ENCODE measurements at places on chromosomes 2 and 18.
A peak's percentile ranks its signal among the peaks of the same experiment; 100 is the strongest.

DNA sequence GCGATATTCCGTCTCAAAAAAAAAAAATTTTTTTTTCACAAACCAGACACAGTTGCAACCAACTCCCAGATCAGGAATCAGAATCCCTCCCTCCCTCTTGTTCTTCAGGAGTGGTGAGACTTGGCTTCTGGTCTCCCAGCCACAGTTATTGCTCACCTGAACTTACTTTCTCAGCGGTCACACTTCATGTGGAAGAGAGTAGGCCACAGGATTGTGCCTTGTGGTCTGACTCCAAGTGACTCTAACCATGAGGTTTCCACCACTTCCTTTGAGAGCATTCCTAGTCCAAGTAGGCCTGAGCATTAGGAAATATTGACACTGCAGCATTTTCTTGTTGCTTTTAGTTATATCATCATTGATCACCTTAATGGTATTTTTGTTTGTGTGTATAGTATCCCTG lies 12.1 kb downstream of the FMNL2 start:
- no peak for DNase-seq

DNA sequence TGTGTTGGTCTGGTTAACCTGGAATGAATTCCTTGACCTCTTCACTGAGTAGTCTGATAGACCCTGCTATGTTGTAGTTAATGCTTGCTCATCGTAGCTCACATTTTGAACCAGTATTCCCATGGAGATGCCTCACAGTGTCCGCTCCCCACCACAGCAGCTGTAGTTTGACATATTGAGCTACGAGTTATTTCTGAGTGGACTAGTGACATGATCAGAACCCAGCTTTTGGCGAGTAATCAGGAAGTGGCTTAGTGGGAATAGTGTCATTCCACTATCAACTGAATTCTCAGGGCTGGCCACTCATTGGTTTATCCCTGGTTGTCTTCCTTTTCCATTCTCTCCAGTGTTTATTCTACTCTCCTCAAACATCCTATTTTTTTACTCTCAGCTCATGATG lies 102.7 kb downstream of the MYO1B start:
- DNase-seq = no peak

- DNase-seq = no peak
Observed at GRCh38 chr2:18045230-18045629, 166.8 kb downstream of the KCNS3 start.

- DNase-seq = no peak
Observed at GRCh38 chr18:37639846-37640245, 74.2 kb upstream of the CELF4 start.

DNA sequence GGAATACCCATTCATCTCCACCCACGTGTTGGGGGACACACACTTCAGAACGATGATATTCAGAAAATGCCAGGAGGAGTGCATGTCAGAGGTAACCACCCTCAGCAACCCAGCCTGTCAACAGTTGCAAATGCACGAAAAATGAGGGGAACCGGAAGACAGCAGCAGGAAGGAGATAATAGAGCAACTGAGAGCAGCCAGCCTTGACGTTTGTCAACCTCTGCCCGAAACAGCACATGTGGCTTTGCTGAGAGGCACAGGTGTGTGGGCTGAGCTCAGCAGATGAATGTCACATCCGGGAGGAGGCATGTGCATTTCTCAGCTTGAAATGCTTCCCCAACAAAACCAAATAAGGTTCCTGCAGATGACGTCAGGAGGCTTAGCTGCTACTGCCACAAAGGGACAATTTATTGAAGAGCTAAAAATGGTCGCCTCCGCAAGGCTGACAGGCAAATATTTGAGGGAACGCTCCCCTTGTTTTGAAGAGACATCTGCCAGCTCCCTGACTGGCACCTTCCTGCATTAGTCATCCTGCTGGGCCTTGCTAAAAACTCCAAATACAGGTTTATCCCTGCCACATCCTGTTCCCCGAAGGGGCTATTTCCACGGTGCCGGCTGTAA lies 419.0 kb downstream of the NBAS start:
- DNase-seq = no peak

GRCh38 chr18:58542426-58543159 lies 86.3 kb downstream of the ALPK2 start:
- DNase-seq = no peak

GRCh38 chr18:8142932-8143331 lies 466.3 kb upstream of the RAB12 start:
- no peak for DNase-seq

GRCh38 chr2:203431391-203432185 lies 103.4 kb downstream of the ABI2 start:
- no peak for DNase-seq

DNA sequence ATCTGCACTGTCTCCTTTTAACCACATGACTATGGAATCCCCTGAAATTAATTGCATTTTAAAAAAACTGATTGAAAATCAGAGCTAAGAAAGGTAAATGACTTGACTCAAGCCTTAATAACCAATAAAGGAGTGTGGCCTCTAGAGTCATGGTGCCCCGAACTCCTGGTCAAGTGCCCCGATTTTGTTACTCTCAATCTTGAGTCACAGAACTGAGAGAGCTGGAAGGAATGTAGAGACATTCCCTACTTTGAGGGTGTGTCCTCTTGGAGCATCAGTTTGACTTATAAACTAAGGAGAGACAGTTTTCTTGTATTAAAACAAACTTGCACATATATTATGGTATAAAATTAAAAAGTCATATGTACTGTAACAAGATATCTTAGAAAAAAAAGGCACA lies 2.4 kb downstream of the WDR43 start:
- DNase-seq = no peak

- no peak for DNase-seq
Observed at GRCh38 chr18:37568671-37569070, 3.1 kb upstream of the CELF4 start.

- no peak for DNase-seq
Observed at GRCh38 chr2:67872481-67872880, 190.3 kb downstream of the C1D start.

DNA sequence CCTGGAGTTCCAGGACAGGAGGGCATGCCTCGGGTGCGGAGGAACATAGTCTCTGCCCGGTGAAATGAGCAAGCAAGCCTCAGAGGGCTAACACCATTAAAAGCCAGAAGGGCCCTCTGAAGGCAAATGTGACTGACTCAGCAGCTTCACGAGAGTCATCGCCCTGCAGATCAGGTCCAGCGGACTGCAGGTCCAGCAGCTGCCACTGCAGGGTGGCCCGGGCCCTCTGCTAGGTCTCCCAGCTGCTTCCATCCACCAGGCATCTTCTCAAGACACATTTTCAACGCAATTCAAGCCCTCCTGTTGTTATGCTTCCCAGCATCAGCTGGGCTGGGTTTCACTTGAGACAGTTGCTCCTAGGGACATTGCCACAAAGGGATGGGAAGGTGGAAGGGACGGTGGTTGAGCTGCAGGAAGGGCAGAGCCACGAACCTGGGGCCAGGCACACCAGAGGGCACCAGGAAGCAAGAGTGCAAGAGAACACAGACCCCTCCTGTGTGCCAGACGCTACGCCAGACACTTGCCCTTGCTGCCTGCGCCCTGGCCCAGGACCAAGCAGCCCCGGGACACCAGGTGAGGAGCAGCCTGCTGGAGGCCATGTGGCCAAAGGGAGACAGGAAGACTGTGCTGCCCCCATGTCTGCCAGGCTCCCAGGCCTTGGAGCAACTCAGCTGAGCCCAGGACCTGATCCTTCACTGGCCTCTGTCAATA lies 173.0 kb downstream of the HDAC4 start:
- DNase-seq = peak; percentile 45

- DNase-seq = no peak
Observed at GRCh38 chr2:198004173-198004572, 199.8 kb downstream of the PLCL1 start.

GRCh38 chr2:228066126-228066798 lies 115.2 kb downstream of the SPHKAP start:
- DNase-seq = no peak

GRCh38 chr2:106830191-106830590 lies 55.8 kb downstream of the ST6GAL2 start:
- DNase-seq = no peak

DNA sequence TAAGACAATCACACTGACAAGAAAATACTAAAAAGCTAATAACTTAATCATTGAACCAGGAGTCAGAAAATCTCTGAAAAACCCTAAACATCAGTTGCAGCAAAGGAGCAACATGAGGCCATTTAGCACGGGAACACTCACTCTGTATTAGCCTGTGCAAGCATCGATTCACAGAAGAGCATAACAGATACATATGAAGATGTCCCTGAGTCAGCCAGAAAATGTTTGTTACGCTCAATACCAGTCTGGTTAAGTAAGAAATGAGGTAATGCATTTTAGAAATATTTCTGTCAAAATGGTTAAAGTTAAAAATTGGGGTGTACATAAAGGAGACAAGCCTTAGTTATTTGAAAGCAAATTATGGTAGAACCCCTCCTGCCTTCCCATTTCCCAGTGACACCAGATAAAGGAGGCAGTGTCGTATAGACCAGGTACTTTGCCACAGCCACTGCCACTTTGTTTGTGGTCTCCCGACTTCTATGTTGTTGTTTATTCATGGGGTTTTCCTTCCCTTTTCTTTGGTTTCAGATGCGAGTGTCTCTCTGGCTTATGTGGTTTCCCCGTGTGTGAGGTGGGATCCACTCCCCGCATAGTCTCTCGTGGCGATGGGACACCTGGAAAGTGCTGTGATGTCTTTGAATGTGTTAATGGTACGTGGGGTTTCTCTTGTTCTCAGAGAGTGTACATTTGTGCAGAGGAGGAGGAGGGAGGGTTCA lies 108.6 kb downstream of the CRIM1 start:
- DNase-seq = no peak

- no peak for DNase-seq
Observed at GRCh38 chr2:182554950-182555349, 128.1 kb upstream of the PDE1A start.

GRCh38 chr18:55830544-55830943 lies 242.6 kb upstream of the TCF4 start:
- DNase-seq = no peak

DNA sequence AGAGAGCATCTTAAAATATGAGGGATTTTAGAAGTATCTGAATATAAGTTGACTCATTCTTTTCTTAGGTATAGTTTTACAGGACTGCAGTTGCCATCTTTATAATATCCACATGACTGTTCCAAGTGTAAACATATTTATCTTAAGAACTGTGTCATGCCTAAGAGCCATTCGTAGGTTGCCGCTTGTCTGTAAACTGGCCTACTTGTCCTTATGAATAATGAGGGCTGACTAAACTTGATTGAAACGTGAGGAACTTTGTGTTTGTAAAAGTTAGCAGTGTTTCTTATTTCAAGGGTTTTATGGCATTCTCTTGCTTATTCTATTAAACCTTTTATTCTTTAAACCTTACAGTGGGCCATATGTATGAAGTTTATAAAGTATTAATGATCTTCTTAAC lies 99.6 kb downstream of the MAP3K20 start:
- DNase-seq = no peak

GRCh38 chr2:99911736-99912135 lies 230.7 kb downstream of the AFF3 start:
- no peak for DNase-seq

DNA sequence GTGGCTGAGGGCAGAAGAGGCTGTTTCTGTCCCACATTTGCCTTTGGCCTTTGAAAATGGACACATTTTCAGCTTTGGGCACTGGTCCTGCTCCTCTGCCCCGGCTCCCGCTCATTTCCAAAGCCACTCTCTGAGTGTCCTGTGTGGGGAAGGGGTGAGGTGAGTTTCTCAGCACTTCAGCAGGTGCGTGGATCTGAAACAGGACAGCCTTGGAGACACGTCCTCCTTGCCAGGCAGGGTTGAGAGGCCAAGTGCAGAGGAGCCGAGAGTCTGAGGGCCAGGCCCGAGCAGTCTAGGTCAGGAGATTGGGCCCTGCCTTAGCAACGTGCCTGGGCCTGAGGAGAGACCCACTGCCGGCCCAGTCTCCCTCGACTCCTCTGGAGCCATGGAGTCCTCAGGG lies 21.9 kb upstream of the ALPI start:
- no peak for DNase-seq

- DNase-seq = no peak
Observed at GRCh38 chr2:34408100-34408499, 809.0 kb upstream of the FAM98A start.

DNA sequence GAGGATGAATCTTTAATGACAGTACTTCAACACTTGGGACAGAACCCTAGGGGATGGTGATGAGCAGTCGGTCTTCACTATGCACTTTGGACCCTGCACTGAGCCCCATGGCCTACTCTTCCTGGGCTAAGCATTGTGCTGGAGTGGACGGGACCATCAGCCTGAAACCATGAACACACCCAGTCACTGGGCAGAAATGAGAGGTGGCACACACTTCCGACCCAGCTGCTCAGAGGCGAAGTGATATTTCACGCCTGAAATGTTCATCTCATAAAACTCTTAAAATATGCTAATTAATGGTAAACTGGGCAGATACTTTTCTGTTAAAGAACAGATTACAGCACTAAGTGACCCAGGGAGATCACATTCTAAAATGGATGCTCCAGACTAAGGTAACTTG lies 150.3 kb upstream of the NDUFV2 start:
- no peak for DNase-seq

GRCh38 chr2:135657806-135658582 lies 83.7 kb upstream of the UBXN4 start:
- DNase-seq = no peak

DNA sequence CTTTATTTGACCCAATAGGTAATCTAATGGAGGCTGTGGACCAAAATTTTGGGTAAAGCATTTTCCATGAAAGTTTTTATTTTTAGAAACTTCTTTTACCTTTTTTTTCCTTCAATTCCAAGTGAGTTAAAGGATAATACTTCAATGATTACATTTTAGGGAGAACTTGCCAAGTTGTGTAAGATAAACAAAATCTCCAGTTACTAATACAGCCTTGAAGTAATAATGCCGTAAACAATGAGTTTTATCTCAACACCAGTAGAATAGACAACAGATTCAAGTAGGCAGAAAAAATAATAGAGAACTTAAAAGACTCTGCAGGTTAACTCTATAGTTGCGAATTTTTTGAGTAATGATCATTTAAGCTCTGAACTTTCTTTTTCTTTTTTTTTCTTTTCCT lies 807.4 kb downstream of the CNTNAP5 start:
- no peak for DNase-seq

DNA sequence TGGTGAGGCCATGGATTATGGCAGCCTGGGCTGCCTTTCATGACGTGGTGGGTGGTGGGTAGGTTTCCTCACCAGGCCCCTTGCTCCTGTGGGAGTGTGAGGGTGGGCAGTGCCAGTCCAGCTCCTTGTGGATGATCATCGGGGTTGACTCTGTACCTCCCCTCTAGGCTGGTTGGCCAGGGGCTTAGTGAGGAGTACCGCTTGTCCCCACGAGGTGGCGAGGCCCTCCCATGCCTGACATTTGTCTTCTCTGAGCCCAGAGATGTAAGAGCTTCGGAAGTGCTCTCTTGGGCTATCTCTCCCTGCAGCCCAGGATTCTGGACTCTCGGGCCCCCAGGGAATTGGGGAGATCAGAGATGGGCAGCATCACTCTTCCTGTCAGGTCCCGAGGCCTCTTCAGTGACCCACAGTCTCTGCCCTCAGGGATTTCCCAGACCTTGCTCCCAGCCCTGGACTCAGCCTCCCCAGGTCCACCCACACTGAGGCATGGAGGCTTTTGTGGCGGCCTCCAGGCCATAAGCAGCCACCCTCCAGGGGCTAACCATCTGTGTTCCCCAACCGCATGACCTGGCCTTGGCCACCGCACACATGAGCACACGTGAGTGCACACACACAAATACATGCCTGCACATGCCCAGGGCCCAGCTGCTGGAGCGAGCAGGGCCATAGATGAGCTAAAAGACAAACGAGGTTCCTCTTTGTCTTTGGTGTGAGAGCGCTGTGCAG lies 6.5 kb downstream of the SPR start:
- DNase-seq = peak; percentile 45
